ENCODE measurements at places on chromosomes 4 and X.

DNA sequence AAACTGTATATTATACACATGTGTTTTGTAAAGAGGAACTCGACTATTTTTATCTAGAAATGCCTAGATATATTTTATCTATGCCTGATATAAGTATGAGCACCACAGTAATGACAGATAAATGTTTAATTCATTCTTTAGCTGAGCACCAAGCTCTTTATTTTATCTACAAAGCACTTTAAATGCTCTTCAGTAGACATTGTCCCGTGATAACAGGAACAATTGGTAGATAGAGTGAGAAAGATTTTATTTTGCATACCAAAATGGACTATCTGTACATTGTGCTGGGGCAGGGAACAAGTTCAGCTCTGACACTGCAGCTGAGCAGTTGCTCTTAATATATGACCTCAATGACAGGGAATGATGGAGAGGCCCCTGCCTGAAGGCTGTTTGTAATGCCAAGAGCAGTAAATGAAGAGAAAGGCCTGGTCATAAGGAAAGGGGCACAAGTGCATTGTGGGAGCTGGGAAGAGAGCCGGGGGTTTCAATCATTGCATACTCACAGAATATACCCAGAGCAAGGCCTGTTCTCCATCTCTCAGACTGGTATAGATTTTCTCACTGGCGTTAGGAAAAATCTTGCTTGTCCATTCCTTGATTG is 57.3 kb downstream of the SEPTIN11 start:
- DNase-seq: no peak

GRCh38 chr4:129138810-129139496 is 43.0 kb downstream of the C4orf33 start:
- DNase-seq: no peak

DNA sequence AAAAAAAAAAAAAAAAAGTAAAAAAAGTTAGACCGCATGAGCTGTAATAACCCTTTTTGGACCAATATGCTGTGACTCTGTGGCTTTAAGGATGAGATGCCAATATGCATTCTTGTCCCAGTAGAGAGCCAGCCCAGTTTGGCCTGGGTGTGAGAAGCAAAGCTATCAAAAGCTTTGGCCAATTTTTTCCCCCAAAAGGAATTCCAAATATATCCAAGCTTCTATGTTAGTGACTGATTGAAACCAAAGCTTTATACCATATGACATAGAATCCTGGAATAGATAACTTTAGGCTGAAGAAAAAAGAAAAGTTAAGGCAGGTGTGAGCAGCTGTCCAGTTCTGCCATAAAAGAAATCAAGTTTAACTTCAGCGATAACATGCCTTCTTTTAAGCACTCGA is 30.5 kb upstream of the RBPJ start:
- no peak for DNase-seq

GRCh38 chr4:158861281-158861680 is 92.5 kb downstream of the FNIP2 start:
- no peak for DNase-seq

DNA sequence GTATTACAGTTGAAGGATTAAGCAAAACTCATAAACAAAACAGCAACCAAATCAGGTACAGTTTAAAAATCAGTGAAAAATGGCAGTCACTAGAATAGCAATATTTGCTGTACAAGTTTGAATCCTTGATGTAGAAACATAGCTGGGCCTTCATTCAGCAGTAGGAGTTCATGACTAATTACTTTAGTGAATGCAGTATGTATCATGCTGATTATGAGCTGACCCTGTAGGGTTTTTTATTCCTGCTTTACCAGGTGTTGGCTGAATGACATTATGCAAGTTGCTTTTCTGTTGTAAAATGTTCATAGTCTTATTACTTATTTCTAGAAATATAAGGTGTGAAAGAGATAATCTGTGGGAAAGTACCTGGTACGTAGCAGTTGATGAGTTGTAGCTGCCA is 179.6 kb downstream of the CCSER1 start:
- DNase-seq: no peak

DNA sequence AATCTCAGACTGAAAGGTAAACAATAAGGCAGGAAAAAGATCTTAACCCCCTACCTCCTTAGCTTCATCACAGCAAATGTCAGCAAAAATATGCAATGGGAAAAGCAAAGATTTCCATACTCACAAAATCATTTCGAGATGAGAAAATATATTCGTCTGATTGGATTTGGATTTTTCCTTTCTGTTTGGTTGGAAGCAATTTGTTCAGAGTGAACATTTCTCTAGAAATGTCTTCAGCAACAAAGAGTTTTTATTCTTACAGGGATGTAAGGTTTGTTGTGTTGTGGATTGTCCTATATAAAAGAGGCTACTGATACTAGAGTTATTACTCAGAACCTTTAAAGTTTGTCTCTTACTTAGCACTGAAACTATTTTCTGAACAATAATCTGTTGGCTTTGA is 23.8 kb downstream of the GRIA2 start:
- DNase-seq: no peak

DNA sequence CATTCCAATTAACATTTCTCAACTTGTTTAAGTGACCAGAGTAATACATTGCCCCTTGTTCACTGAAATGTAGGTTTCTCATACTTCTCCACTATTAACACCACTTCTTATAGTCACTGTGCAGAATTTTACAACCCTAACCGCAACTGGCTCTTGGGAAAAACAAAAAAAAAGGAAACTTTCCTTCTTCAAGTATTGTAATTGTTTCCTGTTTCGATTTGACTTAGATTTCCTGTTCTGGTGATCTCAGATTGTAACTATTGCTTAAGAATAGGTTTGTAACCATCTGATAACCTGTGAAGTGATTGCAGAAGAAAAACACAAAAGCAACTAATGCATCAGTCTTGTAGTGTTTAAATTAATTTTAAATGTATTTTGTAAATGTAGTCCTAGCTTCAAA is 594.7 kb upstream of the GALNT7 start:
- DNase-seq: no peak

DNA sequence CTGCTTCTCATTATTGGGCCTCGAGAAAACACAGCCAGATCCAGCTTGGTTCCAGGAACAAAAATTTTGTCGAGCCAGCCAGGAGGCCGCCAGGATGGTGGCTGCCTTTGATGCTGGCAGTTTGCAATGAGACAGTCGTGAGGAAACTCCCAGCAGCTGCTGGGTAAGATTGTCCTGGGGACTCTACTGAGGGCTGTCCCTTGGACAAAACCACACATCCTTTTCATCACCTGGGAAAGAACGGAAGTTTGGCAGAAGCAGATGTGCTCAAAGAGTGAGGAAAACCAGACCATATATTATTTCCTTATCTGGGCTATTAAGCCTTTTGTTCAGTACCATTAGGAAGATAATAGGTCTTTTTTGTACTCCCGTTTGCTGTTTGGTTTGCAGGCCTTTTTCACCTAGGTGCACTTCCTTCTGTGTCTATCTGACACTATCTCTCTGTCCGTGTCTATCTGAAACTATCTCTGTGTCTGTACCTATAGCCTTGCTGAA is 13.4 kb upstream of the PAPSS1 start:
- DNase-seq: no peak

- DNase-seq: no peak
These were observed 243.5 kb downstream of the GPAT3 start for GRCh38 chr4:83779103-83780052.

DNA sequence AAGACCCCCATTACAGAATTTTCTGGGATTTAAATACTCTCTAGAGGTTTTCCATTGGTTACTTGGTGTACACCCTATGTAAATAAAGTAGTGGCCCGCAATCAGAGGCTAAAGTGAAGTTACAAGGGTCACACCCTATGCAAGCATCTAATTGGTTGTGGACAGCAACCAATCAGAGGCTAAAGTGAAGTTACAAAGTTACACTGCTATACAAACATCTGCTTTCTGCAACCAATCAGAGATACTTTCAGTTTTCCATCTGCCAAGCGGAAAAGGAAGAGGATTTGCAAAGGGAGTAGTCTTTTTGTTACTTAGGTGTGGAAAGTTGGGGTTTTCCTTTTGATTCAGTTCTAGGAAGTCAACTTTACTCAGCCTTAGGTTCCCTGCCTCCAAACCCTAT is 2.0 kb upstream of the ATRX start:
- DNase-seq: peak; percentile 34

DNA sequence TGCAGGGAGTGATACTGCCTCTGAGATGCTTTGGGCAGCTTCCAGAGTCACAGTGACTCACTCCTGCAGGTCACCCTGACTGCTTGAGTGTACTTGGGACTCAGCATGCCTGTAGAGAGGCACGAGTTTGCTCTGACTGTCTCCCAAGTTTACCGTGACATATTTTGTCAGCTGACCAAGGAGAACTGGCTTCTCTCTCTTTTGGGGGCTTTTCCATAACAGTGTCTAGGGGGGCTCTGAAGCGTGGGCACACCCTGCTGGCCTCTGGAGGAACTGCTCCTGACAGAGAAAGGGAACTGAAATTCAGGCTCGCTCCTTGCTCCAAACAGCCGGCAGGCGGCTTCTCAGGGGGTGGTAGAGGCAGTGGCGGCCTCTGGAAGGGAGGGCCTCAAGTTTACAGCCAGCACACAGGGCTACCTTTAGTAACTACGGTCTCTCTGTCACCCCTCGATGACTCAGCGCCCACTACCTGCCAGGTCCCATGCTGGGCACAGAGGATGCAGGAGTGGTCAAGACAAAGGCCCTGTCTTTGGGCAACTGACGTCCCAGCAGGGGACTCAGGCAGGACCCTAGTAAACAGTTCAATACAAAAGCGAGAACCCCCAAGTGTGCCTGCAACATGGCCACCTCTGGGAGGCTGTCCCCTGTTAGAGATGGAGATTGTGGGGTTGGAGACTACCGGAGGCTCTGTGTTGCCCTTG is 17.8 kb downstream of the ZNF185 start:
- DNase-seq: peak; percentile 9

DNA sequence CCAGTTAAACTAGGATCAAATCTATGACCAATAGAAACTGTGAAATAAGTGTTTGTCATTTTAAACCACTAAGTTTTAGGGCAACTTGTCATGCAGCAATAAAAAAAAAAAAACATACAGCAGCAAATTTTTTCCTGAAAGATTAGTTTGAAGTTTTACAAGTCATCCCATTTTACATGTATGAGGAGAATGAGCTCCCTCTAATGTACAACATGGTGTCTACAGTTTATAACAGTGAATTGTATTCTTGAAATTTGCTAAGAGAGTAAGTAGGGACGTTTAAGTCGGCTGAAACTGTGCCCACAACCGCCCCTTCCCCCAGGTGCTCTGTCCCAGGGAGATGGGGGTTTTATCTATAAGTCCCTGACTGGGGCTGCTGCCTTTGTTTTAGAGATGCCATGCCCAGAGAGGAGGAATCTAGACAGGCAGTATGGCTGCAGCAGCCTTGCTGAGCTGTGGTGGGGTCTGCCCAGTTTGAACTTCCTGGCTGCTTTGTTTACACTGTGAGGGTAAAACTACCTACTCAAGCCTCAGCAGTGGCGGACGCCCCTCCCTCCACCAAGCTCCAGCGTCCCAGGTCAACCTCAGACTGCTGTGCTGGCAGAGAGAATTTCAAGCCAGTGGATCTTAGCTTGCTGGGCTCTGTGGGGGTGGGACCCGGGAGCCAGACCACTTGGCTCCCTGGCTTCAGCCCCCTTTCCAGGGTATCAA is 499.3 kb upstream of the CT83 start:
- no peak for DNase-seq
